ENCODE measurements at places on chromosomes 3 and 15.

DNA sequence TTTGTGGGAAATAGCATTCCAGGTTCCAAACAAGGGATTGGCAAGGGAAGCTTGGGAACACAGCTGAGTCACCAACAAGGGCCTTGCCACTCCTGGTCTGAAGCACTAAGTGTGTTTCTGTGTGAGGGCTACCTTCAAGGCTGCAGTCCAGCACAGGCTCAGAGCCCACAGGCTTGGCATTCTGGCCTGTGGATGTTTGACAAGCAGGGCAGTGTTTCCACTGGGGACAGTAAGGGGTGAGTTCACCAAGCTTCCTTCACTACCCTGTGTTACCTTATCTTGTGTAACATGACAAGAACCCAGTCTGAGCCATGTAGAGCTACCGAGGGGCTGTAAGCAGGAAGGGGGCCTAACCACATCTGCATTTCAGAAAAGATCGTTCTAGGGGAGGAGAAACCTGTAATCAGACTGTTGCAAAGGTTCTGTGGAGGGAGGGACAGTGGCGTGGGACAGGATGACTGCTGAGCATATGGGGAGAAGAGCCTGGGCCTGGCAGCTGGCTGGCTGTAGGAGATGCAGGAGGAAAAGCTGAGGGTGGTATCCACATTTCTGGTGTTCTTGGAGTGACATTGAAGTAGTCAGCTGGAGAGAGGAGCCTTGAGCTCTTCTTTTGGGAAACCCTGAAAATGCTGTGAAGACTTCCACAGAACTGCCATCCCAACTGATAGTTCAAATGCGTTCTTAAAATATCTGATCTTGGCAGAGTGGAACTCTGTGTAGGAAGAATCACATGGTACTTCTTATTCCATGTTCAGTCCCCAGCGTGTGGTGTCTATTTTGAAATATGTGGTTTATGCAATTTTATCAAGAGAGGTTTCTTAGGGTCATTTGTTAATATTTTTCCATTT lies 61.3 kb downstream of the CTDSPL start:
- DNase-seq, result no peak

DNA sequence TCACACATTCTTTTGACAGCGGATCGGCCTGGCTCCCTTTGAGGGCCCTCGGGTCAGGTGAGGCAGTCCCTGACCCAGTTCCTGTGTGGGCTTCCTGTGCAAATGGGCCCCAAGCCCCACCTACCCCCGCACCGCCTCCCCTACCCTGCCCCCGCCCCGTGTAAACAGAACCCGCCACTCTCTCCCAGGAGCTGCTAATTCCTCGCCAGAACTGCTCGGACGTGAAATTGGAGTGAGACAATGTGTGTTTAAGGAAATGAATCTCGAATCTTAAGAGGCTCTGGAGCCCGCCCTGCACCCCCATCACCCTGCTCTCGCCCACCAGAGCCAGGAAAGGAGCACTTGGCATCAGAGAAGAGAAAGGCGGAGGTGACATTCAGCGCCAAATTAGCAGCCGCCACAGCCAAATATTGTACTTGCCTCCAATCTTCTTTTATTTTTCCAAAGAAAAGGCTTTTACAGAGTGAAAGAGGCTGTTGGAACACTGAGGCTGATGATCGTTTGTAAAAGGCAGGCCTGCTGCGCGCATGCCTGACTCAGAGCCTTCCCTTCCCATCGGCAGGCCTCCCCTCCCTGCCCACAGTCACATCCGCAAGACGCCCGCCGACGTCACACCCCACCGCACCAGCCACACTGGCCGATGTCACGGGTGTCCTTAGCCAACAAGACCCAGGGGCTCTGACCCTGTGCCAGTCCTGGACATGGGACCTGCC lies 53.1 kb downstream of the CACNA2D2 start:
- peak; percentile 58 for DNase-seq

GRCh38 chr15:66228807-66229735 lies 24.5 kb downstream of the MEGF11 start:
- DNase-seq, result no peak

- no peak for DNase-seq
Measured at GRCh38 chr3:69290430-69290829, 95.5 kb downstream of the FRMD4B start.

DNA sequence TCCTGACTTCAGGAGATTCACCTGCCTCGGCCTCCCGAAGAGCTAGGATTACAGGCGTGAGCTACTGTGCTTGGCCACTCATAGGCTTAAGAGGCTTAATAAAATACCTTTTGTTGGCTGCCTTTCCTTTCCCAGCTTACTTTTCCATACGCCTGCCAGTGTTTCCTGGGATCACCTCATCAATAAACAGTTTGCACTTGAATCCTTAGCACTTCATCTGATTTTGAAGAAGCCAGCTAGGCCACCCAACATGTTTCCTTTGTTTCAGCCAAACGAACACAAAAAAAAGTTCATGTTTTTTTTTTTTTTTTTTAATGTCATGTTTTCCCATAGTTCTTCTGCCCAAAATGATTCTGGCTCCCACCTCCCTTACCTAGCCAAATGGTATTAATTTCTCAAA lies 92.3 kb downstream of the RAP2B start:
- DNase-seq, result no peak

GRCh38 chr3:167116120-167116922 lies 263.8 kb downstream of the ZBBX start:
- no peak for DNase-seq

GRCh38 chr15:35043373-35044095 lies 41.6 kb downstream of the NANOGP8 start:
- no peak for DNase-seq

- no peak for DNase-seq
Measured at GRCh38 chr3:194587438-194587931, 45.7 kb downstream of the TMEM44 start.

GRCh38 chr3:127254730-127255129 lies 33.1 kb downstream of the PRR20G start:
- DNase-seq, result no peak

DNA sequence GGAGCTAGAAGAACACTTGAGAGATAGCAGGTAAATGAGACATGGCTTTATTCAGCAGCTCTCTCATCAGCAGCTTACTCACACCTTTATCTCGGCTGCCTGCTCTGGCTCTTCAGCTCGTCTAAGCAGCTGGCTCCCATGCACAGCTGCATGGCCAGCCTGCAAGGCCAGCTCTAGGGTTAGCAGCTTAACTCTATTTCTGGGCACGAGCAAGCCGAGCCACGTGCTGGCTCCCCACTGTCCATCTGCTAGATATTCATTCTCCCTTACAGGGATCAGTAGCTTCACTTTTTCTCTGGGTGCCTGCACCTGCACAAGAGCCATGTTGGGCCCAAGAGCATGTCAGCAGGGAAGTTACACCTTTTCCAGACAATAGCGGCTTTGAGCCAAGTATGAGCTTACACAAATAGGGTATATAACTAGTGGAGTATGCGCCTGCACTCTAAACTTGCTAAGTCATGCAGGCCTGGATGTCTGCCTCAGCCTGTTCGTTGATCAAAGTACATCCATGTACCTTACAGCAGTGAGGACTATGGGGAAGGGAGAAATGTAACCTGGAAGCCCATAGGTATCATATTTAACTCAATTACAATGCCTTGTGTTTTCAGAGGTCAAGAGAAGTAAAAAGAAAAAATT lies 174.9 kb upstream of the SNTN start:
- no peak for DNase-seq

DNA sequence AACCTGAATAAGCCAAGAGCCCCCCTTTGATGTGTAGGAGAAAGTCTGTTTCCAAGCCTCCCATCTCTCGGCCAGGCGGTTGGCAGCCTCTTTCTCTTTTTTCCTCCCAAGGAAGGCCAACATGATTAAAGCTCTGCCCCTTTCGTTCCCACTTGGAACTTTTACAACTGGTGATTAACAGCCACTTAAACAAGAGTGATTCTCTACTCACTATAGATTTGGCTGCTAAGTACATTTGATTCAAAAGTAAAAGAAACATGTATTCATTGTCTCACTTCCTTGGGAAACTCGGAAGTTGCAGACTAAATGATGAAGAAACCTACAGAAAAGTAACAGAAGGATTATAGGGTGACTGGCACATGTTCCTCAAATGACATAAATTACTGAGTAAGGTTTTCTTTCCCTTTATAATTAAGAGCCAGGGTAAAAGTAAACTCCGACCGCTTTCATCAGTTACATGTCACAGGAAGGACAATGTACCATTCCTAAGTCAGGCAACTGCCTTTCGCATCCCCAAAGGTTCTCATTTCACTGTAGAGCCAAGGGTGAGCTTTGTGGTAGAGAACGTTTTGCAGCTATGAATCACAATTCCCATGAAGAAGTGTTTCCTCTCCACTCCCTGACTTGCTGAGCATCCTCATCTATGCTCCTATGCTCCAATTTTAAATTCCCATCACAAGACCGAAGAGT lies 72.7 kb downstream of the MB21D2 start:
- DNase-seq, result no peak

DNA sequence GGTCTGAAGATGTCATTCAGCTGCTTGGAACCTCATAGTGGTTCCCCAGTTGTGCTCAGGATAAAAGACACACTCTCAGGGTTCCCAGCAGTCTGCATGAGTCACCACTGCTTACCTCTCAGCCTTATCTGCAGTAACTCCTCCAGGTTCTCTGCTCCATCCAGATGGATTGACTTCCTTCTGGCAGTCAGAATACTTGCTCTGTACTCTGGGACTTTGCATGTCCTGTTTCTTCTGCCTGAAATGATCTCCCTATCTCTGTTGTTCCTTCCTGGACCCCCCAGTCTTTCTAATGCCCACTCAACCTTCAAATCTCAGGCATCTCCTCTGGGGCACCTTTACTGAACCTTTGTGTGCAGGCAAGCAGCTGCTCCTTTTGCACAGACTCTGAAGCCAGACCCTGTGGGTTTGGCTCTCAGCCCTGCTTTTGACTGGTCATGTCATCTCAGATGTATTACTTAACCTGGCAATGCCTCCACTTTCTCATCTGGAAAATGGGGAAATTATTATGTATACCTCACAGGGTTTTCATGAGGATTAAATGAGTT lies 38.4 kb downstream of the ITPR1 start:
- DNase-seq, result no peak

- DNase-seq, result no peak
Measured at GRCh38 chr3:116153174-116153573, 292.1 kb downstream of the LSAMP start.

GRCh38 chr15:38672273-38672672 lies 107.7 kb upstream of the RASGRP1 start:
- DNase-seq, result no peak

- DNase-seq, result no peak
Measured at GRCh38 chr15:90583471-90584252, 53.9 kb downstream of the CRTC3 start.

- DNase-seq, result no peak
Measured at GRCh38 chr3:145118303-145118702, 1042.7 kb downstream of the PLOD2 start.

DNA sequence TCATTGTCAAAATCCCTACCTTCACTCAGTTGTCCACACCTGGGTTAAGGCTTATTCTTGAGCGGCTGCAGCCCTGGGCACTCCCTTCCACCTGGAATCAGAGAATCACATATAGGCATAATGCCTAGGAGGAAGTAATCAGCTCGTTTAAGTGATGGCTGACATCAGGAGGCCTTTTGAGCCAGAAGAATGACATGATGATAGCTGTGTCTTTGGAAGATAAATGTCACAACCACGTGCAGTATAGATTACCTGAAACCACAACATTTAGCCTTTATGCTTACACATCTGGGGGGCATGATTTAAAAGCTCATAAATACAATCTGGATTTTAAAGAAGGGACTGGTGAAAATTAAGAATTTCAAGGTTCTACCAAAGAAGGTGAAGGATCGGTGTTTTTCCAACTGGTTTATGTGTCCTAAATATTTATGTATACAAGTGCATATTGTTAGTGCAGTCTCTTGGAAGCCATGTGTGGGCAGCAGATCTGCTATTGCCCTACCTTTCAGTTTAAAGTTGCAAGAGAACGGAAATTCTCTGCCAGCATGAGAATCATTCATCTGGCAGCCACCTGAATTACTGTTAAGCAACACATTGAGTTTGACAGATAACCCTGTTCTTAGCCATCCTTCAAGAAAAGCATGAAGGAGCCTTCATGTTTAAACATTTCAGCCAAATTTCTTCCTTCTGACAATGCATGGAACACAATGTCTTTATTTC lies 163.4 kb upstream of the NR2E3 start:
- DNase-seq, result no peak

- DNase-seq, result no peak
Measured at GRCh38 chr3:188031121-188031520, 122.8 kb upstream of the LPP start.

- no peak for DNase-seq
Measured at GRCh38 chr15:78023081-78023665, 54.3 kb downstream of the TBC1D2B start.

DNA sequence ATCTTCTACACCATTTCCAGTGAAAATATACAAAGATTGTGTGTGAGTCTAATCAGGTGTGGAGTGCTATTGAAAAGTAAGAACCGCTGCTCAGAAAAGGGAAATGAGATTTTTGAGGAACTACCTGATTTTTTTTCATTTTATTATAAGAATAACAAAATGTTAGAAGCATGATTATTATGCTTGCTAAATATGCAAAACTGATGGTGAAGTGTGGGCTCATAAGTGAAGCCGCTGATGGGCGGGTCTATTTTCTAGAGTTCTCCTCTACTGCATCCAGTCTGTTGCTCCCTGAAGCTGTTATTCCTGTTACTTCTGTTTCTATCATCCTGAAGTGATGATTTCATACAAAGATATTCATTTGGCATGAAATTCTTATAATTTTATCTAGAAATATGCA lies 612.0 kb downstream of the CADM2 start:
- no peak for DNase-seq

DNA sequence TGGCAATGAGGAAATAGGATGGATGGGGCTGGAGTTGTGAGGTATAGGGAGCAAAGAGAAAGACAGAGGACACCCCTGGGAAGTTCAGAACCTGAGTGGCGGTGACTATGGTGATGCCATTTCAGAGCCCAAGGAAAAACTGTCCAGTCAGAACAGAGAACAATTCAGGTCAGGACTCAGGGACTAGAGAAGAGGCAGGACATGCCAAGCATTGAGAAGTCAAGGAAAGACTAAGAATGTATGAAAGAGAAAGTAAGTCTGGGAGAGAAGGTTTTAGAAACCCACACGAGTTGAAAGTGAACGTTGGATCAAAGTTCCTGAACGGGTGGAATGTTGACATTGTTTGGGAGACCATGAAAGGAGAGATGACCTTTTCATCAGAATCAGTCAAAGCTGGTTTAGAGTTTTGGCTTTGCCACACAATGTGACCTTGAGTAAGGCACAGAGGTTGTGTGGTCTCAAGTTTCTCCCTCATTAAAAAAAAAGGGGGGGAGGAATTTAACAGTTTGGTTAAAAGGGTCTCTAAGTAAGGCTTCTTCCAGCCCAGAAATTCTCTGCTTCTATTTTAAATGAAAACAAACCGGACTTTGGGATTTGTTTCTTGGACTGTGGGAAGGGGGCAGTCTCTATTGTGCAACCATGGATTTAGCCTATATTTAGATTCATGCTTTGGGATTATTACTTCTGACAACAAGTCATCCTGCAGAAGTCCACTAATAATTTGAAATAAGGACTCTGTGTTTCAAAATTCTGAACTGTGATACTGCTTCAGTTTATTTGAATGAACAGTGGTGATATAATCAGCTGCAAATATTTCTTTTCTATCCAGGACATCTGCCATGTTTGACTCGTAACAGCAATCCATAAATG lies 315.9 kb upstream of the TBL1XR1 start:
- DNase-seq, result no peak

- no peak for DNase-seq
Measured at GRCh38 chr3:71231680-71232079, 351.8 kb downstream of the FOXP1 start.

- DNase-seq, result no peak
Measured at GRCh38 chr3:172288651-172289050, 159.6 kb downstream of the GHSR start.
